ENCODE measurements at places on chromosomes 5 and 9.

DNA sequence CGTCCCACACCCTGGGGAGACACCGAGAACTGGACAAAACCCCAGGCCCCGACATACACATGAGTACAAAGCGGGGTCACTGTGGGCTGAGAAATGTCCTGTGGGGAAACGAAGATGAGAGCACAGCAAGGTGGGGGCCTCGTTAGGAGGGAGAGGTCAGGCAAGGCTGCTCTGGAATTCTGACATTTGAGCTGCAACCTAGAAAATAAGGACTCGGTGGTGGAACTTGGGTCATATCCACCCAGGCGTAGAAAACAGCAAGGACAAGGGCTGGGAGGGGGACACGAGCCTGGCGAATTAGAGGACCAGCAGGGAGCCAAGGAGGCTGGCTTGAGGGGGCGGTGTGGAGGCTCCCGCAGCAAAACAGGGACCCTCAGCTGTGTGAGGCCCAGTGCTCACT is 32.8 kb downstream of the NCS1 start:
- no peak for DNase-seq

- peak; percentile 50 for DNase-seq
Observed at GRCh38 chr5:134245101-134245604, 19.3 kb upstream of the PPP2CA start.

DNA sequence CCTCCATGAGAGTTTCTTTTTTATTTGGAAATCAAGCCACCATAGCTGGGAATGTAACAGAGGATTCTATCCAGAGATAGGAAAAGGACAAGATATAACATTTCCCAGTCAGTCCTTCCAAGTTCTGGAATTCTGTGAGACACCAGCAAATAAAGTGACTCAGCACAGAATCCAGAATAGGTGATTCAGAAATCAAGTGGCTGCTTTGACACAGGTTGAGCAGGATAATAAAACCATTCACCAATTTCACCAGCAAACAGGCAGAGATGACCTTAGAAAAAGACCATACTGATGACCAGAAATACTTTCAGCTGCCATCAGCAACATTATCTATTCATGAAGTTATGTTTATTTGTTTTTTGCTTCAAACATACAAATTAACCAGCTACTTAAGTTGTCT is 491.5 kb upstream of the TUSC1 start:
- DNase-seq: peak; percentile 18

GRCh38 chr9:2093920-2094597 is 78.9 kb downstream of the SMARCA2 start:
- DNase-seq: no peak

DNA sequence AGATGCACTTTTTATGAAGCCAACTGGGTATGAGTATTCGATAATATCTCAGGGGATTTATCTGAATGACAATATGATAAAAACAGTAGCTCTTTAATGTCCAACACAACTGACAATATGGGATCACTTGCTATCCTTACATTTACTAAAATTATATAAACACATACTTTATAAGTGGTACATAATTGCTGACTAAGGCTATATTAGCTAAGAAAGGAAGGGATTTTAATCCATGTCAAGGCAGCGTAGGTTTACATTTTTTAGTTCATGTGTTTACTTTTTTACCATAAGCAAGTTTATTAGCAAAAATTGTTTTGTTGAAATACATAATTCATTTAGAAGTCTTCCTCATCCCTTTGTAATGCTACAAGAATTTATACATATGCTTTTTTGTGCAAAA is 796.2 kb downstream of the TLE1 start:
- no peak for DNase-seq

DNA sequence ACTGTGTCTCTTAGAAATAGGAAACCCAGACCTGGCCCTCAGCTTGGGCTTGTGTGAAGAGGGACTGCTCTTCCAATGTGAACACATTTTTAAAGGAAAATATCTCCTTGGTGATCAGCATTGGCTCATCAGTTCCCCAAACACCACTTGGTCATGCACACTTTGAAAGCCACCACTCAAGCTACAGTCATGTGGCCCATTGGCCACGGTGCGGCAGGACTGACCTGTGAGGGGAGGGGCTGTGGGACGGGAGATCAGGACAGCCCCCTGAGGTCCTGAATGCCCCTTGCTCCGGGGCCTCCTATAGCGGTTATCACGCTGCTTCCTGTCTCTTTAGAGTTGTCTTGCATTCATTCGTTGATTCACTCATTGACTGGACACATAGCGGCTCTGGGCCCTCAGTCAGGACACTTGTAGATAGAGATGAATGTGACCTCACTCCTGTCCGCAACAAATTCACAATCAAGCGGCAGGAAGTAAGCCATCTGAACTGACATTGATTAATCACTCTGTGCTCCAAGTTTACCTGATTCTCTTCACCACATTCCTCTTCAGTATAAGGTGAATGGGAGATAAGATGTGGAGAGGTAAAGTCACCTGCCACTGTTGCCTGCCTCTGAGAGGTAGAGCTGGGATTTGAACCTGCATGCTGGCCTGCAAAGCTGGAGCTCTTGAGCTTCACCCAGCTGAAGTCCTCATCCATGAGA is 73.1 kb downstream of the COL15A1 start:
- no peak for DNase-seq

DNA sequence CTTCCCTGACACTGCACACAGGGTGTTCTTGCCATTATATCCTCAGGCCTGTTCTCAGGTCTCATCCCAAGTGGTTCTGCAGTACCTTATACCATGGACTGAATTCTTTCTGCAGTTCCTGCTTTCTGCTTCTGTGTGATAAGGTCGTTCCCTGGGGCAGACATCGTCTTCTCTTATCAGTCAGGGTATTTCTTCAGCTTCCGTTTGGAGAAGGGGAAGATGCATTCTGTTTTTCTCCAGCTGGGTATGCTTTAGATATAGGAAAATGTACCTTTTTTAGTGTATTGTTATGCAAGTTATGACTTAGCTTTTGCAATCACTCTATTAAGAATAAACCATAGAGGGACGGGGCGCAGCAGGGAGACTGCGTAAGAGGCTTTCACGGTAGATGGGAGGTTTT is 31.1 kb downstream of the RALGPS1 start:
- DNase-seq: no peak

- peak; percentile 71 for DNase-seq
Observed at GRCh38 chr5:122121479-122122465, 7.6 kb upstream of the ZNF474 start.

DNA sequence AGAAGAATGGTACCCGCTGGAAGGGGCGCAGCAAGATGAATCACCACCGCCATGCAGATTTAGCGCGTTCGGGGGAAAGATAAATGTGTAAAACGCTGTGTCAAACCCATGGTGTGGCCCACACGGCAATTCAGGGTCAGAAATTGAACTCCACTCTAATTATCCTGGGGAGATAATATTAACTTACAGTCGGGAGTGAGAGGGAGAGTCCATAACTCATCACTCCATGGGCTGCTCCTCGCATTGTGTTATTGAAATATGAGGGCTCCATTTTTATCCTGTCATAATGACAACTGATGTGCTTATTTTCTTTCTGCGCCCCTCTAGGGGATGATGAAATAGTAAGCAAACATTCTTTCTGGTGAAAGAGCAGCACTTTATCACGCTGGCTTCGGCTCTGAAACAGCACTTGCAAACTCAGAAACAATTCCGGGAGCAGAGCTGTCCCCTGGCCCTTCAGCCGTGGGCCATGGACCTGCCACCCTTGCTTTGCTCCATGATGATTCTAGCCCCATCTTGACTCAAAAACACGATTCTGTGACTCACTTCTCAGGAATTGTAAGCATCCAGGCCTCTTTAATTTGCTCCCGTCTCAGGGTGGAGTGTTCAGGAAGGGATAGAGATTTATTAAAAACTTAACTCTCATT is 431.6 kb downstream of the IRX1 start:
- DNase-seq: no peak

DNA sequence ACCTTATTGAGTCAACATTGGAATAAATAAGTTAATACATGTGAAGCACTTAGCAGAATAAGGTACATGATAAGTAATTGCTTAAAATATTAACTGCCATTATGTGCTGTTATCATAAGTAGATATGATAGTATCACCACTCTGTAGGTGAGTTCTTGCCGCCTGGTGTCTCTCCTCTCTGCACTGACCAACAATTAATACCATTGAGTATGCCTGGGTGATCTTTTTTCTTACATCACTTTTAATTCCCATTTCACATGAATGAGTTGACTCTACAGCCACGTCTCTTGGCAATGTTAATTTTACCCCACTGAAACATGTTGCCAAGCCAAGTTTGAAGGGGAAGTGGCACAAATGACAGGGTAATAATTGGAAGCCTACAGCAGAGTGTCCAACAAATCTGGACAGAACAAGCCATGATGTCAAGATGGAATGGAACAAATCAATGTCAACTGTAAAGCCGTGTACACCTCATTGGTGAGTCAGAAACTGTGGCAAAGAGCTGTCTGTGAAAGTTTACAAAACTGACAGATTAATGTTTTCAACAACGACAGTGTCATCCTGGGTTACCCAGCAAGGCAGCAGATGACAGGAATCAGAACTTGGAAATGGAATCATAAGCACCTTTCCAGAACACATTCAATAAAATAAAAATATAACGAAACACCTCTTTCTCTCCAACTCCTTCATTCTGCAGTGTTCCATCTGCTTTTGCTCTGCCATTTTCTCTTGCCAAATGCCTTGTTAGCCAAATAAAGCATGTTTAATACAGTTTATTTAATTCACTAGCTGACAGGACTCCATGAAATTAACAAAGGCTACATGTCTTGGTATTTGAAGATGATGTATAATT is 330.9 kb downstream of the CTNND2 start:
- DNase-seq: no peak

DNA sequence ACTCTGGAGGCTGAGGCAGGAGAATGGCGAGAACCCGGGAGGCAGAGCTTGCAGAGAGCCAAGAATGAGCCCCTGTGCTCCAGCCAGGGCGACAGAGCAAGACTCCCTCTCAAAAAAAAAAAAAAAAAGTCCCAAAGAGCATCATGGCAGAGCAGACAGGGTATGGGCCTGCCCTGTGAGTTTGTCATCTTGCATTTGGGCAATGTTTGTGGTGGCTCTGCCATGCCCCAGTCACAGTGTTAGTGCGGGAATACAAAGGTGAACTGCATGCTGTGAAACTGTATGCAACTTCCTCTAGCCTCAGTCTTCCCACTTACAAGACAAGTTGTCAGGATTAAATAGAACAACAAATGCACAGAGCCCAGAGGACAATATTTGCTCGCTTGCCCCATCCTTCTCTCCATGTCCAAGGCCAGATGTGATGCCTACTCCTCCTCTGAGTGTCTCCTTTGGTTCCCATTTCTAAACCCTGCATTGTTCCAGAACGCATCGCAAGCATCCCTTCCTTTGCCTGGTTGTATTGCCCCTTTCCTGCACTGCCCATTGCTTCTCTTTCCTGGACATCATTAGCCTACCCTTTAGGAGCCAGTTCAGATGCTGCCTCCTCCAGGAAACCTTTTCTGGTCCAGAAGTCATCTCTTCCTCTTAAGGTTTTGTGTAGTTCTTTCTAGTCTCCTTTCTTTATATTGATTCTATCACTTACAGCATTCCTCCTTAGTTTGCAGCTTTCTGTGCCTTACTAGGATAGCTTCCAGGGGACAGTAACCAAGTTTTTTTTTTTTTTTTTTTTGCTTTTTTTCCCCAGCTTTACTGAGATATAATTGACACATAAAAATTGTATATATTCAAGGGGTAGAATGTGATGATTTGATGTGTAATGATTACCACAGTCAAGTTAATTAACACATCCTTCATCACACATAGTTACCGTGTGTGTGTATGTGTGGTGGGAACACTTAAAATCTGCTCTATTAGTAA is 69.0 kb upstream of the TNFAIP8 start:
- DNase-seq: no peak

DNA sequence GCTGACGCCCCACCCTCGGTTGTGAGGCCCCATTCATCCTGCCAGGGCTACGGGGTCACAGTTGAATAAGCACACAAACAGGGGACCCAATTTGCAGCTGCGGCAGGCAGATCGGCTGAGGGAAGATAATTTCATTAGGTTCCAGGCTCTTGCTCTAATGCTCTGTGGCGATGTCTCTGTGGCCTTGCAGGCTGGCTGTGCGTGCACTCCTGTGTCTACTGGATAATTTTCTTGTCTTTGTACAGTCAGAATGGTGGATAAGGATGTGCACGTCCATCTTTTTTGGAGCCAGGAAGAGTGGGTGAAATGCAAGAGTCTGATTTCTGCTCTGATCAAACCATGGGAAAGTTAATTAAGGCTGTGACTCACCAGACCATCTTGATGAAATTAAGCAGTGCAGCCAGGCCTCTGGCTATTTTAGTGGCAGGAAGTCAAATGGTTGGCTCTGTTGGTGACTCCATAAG is 39.2 kb downstream of the NSG2 start:
- DNase-seq: no peak

DNA sequence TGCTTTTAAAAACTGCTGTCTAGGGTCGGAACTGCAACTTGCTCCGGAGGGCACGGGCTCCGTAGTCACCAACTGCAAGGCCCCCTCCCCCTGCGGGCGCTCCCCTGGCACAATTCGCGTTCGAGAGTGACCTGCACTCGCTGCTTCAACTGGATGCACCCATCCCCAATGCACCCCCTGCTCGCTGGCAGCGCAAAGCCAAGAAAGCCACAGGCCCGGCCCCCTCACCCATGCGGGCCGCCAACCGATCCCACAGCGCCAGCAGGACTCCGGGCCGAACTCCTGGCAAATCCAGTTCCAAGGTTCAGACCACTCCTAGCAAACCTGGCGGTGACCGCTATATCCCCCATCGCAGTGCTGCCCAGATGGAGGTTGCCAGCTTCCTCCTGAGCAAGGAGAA is 64.2 kb upstream of the GAS1 start:
- no peak for DNase-seq

GRCh38 chr9:100459963-100460362 is 13.0 kb upstream of the TMEFF1 start:
- DNase-seq: no peak

GRCh38 chr5:15621094-15621493 is 121.1 kb downstream of the FBXL7 start:
- no peak for DNase-seq

GRCh38 chr9:93711002-93711401 is 134.6 kb downstream of the PHF2 start:
- DNase-seq: no peak

DNA sequence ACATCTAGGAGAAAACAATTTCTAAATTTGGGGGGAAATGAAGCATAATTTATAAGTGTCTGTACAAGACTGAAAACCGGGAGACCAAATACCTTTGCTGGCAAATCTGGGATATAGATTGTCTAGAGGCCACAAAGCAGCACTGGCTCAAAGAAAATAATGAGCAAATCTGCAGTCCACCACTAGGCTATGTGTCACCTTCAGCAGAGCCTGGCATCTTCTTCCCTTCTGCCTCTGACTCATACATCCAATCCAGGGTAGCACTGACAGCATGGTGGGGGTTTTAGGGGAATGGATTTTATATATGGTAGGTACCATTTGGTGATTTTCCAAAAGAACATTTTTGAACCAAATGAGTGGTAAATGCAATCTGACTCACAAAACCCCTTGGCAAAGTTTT is 12.8 kb downstream of the FAM81B start:
- DNase-seq: peak; percentile 9

DNA sequence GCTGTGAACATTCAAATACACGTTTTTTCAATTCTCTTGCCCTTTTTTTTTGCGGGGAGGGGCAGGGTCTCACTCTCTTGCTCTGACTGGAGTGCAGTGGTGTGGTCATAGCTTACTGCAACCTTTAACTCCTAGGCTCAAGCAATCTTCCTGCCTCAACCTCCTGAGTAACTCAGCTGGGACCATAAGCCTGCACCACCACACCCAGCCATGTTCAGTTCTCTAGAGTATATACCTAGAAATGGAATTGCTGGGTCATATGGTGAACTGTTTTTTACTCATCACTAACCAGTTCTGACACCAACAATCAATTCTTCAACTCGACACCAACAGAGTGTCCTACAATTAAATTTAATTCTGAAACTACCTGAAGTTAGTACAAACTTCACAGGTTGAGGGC is 85.5 kb upstream of the ZNF169 start:
- DNase-seq: no peak

All from kidney epithelial cell (primary cell).